Stomach (tissue), 19 donors: ENCODE measurements at places on chromosomes 2 and 18. TPM values are rescaled to one million over a fixed set of nuclear protein-coding genes. Genes with fewer than 3 reads are reported as not detected.
A peak's percentile ranks its signal among the peaks of the same experiment; 100 is the strongest.

Gene COLEC11
- total RNA-seq = not detected

Gene CFC1
- total RNA-seq = 7.8 TPM

- no peak for DNase-seq
Observed at GRCh38 chr2:239882781-239883180, 142.4 kb downstream of the NDUFA10 start.

DNA sequence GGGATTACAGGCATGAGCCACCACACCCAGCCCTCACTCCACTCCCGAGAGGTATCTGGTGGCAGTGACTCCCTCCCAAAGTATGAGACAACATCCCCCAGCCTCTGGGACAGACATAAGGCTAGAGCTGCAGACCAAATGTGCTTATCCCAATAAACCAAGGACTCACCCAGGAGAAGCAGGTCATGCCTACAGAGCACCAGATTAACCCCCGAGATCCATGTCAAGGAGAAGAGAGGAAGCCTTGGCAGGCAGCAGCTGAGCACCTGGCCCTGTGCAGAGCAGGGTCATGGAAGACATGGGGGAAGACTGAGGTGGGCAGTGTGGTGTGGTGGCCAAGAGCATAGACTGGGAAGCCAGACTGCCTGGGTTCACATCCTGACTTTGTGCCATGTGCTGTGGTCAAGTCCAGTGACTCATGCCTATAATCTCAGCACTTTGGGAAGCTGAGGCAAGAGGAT is 7.2 kb downstream of the RAB11FIP5 start:
- DNase-seq = no peak

GRCh38 chr2:95376311-95377215 is 25.9 kb upstream of the FAHD2A start:
- DNase-seq = no peak

Gene SATB2
- total RNA-seq = 1.6 TPM

DNA sequence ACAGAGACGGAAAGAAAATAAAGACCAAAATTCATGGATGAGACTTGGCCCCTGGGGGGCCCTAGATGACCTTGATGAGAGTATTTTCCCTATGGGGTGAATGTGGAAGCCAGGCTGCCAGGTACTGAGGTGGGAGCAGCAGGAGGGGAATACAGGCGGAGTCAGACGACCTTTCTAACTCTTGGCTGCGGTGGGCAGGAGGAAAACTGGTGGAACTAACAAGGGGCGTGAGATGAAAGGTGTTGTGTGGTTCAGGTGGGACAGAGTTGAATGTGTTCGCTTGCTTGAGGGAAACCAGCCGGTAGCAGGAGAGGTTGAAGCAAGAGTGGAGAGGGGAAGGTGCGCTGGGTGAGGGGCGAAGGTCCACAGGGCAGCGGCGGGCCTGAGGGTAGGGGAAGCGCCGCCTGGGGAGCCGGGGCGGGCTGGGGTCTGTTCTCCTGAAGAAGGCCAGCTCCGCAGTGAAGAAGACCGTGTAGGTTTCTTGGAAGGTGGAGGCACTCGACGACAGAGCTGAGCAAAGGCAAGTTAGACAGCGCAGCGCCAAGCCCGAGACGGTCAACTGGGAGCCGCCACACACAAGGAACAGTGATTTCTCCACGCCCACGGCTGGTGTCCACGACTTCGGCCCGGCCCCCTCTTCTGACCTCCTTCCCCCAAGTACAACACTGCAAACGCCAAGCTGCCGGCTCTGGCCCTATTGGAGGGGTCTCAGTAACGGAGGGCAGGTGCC is 61.7 kb downstream of the GNAL start:
- DNase-seq = no peak

- no peak for DNase-seq
Observed at GRCh38 chr2:78162202-78162601, 640.0 kb upstream of the LRRTM4 start.

Gene RAMP1
- total RNA-seq = 22.2 TPM

- no peak for DNase-seq
Observed at GRCh38 chr2:73457982-73458381, 72.3 kb downstream of the ALMS1 start.

DNA sequence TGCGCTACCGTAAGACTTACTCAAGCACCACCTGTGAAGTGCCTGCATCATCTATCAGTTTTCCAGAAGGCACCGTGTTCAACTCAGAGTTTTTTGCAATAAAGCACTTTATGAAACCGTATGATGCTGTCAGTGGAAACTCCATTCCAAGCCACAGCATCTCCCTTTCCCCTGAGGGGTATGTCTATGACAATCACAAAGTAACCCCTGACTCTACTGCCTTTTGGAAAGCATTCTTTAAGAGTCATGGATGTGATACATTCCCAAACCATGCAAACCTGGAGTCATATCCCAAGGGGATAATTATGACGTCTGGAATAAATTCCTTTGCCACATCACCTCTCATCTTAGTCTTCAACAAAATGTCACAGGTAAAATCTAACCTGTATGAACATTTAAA is 39.2 kb downstream of the UNC50 start:
- DNase-seq = no peak

- DNase-seq = no peak
Observed at GRCh38 chr2:54915101-54915500, 135.2 kb downstream of the RTN4 start.

Gene NEU2
- total RNA-seq = not detected

Gene MTX2
- 112 TPM for total RNA-seq

Gene LBX2
- total RNA-seq = not detected

DNA sequence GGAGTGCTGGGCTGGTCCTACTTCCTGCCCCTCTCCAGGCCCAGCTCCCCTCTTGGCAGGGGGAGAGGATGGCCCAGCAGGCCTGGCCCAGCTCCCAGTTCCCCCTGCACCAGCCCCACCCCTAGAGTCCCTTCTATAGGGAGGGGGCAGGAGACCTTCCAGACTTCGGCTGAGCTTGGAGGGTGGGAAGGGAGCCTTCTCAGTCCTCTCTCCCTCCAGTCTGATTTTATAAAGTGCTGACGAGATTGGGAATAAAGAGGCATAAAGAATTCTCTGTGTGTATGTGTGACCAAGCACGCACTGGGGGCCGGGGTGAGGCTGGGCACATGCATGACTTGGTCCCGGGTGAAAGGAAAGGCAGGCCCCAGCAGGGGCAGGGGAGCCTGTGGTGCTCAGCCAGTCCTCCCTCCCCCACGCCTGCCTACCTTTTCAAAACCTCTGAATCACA is 5.1 kb downstream of the CHPF start:
- DNase-seq = no peak

DNA sequence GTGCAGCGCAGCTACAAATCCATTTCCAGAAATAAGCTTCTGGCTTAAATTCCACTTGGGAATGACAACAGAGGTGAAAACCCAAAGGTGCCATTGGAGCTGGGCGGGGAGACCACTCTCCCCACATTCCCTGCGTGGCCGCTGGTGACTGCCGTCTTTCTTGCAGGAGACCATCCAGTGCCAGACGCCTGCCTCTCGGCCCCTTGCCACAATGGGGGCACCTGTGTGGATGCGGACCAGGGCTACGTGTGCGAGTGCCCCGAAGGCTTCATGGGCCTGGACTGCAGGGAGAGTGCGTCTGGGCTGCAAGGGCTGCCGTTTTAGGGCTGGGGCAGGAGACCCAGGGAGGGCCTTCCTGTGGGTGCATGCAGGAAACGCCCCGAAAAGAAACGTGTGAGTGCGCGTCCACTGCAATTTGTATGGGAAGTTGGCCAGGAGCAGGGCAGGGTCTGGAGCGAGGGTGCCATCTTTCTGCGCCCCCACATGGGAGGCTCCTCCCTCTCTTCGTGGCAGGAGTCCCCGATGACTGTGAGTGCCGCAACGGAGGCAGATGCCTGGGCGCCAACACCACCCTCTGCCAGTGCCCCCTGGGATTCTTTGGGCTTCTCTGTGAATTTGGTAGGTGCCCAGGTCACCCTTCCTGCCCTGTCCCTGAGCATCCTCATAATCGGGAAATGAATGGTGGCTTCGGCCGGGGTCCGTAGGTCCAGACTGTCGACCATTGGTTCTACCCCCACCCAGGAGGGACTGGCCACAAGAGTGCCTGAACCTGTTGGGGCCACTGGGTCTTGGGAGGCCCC is 49.9 kb downstream of the SNED1 start:
- peak; percentile 0 for DNase-seq

Gene LIMS4
- not detected for total RNA-seq

DNA sequence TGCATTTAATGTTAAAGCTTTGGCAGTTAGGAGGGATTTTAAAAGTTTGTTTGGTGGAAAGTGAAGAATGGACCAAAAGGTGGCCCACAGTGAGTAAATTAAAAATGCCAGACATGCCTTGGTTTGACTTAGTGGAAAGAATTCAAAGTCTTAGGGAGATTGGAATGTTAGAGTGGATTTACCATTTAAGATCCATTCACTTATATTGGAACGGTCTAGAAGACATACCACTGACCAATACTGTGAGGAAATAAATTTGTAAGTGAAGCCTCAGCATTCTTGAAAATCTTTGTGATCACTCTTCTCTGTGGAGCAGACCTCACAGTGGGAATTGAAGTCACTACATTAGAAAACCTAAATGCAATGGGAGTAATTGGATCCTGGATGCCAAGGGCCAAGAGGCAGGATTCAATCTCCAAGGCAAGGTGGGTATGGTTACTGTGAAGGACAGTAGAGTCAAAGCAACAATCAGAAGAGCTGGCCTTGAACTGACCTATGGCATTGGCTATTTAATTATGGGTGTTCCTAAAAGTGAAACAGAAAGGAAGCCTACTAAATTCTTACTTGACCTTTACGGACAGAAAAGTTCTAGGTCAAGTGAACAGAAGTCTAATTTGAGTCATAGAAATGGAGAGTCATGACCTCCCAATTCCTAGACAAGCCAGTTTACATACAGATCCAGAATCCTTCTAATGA is 40.2 kb upstream of the VRK2 start:
- no peak for DNase-seq

Gene HDLBP
- 444 TPM for total RNA-seq

- DNase-seq = no peak
Observed at GRCh38 chr18:57890266-57890665, 87.2 kb upstream of the ATP8B1 start.

DNA sequence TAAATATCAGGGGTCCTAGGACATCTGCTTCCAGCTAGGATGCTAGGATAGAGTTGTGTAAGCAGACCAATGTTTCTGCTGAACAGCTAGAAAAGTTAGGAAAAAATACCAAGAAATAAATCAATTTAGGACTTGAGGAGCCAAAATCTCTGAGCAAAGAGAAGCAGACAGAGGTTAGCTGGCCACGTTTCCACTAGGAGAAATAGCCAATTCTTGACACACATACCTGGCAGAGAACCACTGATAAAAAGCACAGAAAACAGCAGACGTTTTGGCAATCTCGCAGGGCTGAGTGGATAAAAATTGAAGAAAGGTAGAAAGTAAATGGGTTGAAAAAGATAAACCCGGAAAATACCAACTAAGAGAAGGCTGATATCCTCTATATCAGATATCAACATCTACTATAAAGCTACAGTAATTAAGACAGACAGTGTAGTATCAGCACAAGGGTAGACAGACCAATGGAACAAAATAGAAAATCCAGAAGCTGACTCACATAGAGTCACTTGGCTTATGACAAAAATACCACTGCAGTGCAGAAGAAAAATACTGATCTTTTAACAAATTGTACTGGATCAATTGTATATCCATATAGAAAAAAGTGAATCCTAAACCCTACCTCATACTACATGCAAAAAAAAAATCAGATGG is 306.1 kb upstream of the KLHL29 start:
- DNase-seq = no peak

GRCh38 chr2:229673676-229674075 is 40.7 kb downstream of the DNER start:
- no peak for DNase-seq

DNA sequence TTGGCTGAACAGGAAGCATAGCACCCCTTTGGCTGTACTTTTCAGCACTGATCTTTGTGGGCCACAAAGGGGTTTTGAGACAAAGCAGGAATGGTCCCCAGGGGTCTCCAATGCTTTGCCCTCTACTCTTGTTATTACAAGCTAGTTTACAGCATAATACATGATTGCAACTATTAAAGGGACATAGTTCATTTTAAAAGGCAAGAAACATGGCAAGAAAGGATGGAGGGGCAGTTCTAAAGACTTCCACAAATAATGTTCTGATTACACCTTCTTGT is 196.6 kb downstream of the FHOD3 start:
- no peak for DNase-seq

DNA sequence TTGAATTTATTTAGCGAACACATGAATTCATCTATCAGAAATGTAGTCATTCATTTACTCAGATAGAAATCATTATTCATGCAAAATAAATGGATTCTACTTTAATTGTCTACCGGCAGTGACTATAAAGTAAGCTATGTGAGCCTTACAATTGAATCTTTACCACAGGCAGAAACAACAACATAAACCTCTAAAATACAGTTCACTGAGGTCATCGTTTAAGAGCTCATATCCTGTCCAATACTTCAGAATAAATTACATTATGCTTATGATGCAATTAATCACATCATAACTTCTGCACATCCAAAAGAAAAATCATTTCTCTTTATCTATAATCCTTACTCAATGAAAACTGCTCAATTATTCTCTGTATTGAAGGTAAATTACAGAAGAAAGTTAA is 244.7 kb downstream of the HNMT start:
- DNase-seq = no peak

- DNase-seq = no peak
Observed at GRCh38 chr2:20704886-20705285, 37.9 kb downstream of the GDF7 start.

DNA sequence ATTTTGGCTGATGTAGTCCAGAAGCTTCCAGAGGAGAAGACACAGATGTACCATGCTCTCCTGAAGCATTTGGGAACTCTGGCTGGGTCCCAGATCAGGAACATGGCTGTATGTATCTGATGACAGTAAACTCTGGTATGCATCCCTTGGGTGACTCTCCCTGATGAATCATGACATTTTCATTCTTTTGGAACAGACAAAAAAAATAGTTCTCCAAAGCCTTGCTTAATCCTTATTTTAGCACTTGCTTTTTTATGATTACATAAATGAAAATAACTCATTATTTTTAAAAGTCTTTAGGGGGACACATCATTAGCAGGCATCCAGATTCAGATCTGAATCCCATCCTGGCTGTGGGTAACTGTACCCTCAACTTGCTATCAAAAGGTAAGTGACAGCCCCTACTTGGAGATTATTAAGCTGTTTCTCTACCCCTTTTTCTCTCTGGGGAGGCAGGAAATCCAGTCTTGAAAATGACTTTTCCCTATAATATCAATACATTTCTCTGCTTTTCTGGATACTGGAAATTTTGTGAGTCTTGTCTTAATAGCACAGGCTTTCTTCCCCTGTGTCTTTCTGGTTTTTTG is 23.3 kb downstream of the AOX1 start:
- no peak for DNase-seq

Gene EML6
- total RNA-seq = 0.45 TPM

Gene TWIST2
- 28.3 TPM for total RNA-seq

Gene E2F6
- 12.7 TPM for total RNA-seq

DNA sequence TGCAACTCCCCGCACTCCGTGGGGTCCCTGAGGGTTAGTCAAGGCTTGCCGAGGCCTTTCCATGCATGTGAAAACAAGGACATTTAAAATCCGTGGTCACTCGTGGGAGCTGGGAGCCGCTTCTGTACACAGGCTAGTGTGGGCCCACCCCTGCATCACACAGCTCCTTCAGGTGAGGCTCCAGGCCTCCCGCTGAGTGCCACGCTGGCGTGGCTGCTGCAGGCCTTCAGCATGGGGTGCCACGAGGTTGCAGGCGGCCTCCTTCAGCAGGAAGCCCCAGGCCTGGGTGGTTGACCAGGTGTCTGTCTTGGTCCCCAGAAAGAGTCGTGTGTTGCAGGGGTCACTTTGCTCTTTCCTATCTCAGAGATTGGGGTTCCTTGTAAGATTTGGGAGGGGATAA is 6.6 kb downstream of the KLHL30 start:
- no peak for DNase-seq

- no peak for DNase-seq
Observed at GRCh38 chr2:80195034-80195433, 109.5 kb downstream of the LRRTM1 start.
